SK-N-SH (cell line): ENCODE measurements at places on chromosomes 5 and 9. TPM values are rescaled to one million over a fixed set of nuclear protein-coding genes. Genes with fewer than 3 reads are reported as not detected.

The NADK2 gene
- 7.6 and 9.7 TPM in 2 replicates for polyA plus RNA-seq

DNA sequence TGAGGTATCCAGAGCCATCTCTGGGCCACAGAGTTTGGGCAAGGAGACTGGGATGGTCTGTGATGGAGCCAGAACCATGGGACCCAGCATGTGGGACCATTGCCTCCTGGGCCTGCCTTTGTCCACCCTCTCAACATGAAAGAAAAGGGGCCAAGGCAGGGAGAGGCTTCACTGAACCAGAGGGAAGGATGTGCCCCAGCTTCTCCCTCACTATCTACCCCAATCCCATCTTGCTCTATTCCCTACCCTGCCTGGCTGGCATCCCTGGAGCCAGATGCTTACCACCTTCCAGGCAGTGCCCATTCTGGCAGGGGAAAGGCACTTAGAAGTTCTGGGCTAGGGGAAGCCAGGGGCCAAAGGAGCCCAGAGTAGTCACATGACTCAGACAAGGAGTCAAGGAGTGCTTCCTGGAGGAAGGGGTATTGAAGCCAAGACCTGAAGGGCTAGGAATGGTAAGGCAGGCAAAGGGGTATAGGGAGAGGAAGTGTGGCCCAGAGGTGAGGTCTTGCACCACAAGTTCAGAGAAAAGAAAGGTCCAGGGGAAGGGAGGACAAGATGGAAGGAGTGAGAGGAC, 9.8 kb downstream of the PDLIM4 start:
- no peak for DNase-seq

The ELP1 gene
- 19.1 and 25.2 TPM in 2 replicates for polyA plus RNA-seq

The CDH12 gene
- not detected in 2 replicates for polyA plus RNA-seq

The PCDHAC1 gene
- 0.08 and 0.21 TPM in 2 replicates for polyA plus RNA-seq

GRCh38 chr9:690517-691111, 150.9 kb upstream of the DMRT1 start:
- DNase-seq: no peak

The GZMA gene
- polyA plus RNA-seq: 0.07 TPM in 1 of 2 replicates, not detected in the other

The DCP2 gene
- polyA plus RNA-seq: 6.0 and 6.9 TPM in 2 replicates

- no peak for DNase-seq
Measured at GRCh38 chr5:151870820-151871219, 53.8 kb downstream of the GLRA1 start.

DNA sequence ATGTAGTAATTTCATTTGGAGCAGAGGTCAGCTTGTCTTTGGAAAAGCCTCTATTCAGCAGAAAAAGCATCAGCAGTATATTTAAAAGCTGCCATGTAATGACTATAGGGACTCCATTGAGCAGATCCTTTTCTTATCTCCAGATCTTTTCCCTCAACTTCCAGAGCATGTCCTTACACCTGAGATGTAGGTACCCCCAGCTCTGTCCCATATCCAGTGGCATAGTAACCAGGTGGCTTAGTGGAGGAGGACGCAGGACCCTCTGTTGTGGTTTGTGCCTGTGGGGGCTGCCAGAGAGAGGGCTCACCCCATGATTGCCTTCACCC, 61.5 kb downstream of the RCL1 start:
- no peak for DNase-seq

The RANBP3L gene
- polyA plus RNA-seq: not detected in 2 replicates
